ENCODE measurements at places on chromosomes 5 and 9.

DNA sequence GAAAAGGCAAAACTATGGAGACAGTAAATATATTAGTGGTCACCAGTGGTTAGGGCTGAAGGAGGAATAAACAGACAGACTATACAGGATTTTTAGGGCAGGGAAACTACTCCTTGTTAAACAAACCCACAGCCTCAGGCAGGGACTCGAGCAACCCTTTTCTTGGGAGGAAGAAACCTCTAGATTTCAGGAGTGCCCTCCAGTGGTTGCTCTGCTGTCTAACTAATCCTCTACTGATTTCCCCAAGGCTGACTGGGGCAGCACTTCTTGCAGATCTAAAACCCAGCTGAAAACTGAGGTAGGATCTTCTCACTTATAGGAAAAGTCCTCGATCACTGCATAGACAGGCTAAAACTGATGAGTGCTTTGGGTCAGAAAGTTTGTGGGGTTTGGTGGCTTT, 176.8 kb downstream of the ISOC1 start:
- DNase-seq, result peak; percentile 13

GRCh38 chr5:55042886-55043285, 18.8 kb downstream of the GZMK start:
- no peak for DNase-seq

DNA sequence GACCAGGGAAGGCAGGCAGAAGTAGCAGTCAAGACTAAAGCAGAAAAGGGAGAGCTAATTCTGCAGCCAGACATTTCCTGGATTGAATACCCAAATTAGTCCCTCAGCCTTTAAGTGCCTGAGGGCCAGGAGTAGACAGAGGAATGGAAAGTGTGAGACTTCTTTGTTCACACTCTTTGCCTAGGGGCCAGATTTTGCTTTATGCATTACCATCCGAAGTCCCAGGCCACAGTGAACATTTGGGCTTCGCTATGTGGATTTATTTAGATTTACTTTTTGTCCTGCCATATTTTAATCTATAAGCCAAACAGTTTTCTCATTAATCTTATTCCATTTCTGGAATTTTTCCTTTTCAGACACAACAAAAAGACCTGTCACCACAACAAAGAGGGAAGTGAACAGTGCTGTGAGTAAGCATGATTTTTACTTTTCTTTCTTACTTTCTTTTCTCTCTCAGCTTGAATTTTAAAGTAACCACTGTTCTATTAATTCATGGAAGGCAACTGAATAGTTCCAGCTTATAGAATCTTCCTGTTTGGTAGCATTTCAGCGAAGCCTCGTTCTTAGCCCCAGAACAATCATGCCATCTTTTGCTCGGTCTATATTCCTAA, 52.6 kb downstream of the PDCD1LG2 start:
- DNase-seq, result no peak

- no peak for DNase-seq
Measured at GRCh38 chr5:110784901-110785300, 46.1 kb downstream of the SLC25A46 start.
